ENCODE measurements at places on chromosomes 12 and 14. TPM values are rescaled to one million over a fixed set of nuclear protein-coding genes. Genes with fewer than 3 reads are reported as not detected.

- no peak for DNase-seq
These were observed 222.6 kb downstream of the RGS6 start for GRCh38 chr14:72154645-72155378.

Gene ERP27
- 33.3 TPM for polyA plus RNA-seq

Gene CCDC38
- polyA plus RNA-seq: 0.36 TPM

- DNase-seq: no peak
These were observed 35.6 kb downstream of the SCFD1 start for GRCh38 chr14:30657606-30658163.

DNA sequence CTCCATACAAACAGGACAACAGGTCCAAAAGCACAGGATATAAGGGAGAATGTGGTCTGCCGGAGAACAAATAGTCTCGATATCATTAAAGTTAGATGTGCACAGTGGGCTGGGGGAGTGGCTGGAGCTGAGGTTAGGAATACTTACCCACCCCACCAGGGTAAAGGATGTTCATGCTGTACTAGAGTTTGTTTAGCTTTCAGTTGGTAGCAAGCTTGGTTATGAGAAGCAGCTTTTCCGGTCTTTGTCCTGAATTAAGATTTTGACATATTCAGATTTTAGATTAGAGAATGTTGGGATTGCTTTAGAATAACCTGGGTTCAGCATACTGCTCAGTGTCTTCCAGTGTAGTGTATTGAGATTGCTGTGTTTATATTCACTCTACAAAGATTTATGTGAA, 16.7 kb downstream of the RASSF8 start:
- DNase-seq: no peak

Gene PRKD1
- polyA plus RNA-seq: 18.6 TPM

Gene MCRS1
- 54.7 TPM for polyA plus RNA-seq

Gene HOXC10
- 0.19 TPM for polyA plus RNA-seq

DNA sequence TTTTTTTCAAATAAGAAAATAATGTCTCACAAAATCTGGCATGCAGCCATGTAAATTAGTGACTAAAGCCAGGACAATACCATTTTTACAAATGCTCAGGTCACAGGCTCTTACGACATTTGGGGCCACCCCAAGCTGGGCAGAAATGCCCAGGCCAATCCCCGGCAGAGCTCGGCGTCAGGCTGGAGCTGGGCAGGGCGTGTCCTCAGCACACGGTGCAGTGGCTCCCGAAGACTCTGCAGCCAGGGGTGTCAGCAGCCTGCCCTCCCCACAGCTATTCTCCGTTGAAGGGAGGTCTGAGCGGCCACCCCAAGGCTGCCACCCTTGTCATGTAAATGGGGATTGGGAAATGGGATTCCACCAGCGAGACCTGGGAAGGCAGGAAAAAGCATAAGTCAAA, 158.6 kb downstream of the DICER1 start:
- DNase-seq: no peak

- no peak for DNase-seq
These were observed 150.3 kb upstream of the PTPRQ start for GRCh38 chr12:80293759-80294158.

DNA sequence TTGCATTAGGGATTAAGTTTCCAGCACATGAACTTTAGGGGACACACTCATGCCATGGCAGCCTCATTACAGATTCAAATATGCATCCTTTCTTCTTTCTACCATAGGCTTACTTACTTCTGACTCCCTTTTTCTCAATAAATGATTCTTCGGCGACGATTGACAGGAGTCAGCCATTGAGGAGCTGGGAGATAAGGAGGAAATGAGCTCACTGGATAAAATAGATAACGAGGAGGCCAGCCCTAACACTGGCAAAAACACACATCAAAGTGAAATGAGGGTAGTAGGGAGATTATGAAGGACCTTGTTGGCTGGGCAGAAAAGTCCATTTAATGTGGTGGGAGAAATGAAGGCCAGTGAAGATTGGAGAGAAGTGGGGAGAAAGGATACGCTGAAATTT, 172.2 kb downstream of the SLC41A2 start:
- DNase-seq: no peak

Data from large intestine (tissue), 12 donors.